ENCODE measurements at places on chromosomes 13 and 19.

GRCh38 chr13:108927615-108928014, 298.2 kb downstream of the MYO16 start:
- DNase-seq, result no peak

GRCh38 chr13:34867590-34867989, 74.5 kb upstream of the NBEA start:
- no peak for DNase-seq

DNA sequence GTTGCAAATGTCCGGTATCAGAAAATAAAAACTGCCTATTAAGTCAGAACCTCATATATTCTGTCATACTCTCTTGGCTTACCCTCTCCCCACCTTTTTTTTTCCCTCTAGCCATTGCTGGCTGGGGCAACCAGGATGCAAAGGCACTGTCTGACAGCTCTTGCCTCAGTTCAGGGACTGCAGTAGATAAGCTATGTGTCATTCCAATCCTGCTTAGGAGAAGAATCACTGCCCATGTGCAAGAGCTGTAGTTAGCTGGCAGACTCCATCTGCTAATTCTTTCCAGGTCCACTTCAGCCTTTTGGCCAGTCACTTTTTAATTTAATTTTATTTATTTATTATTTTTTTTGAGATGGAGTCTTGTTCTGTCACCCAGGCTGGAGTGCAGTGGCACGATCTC, 895.6 kb upstream of the SLC10A2 start:
- DNase-seq, result no peak

GRCh38 chr19:46685189-46685588, 24.2 kb upstream of the DACT3 start:
- no peak for DNase-seq

GRCh38 chr19:6423499-6424194, 964 bp downstream of the KHSRP start:
- DNase-seq, result peak; percentile 61

- DNase-seq, result peak; percentile 32
Measured at GRCh38 chr13:27973961-27974662, 5.0 kb upstream of the CDX2 start.

DNA sequence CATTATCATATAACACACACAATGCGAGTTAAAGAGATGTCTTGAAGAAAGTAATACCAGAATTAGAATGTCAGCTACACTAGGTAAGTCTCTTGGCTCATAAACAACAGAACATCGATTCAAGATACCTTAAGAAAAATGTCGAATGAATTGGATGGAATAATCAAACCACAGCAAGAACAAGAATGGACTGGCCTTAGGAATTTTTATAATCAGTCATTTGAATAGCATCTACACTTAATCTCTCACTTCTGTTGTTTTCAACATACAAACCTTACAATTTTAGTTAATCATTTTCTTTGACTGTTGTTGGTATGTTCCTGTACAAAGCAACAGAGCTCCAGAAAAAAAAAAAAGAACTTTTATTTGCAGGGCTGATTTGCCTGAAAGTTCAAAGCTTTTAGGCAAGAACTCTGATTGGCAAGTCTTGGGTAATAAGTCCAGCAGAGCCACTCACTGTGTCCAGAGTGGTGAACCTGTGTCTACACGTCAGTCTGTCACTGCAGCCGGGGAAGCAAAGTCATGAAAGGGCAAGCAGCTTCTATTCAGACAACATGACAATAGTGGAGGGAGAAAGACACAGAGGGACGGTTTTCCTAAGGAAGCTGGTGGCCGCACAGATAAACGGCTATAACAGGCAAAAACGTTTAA, 1026.1 kb upstream of the MIR17HG start:
- DNase-seq, result no peak

All from right atrium auricular region (tissue), 2 donors.